ENCODE measurements at places on chromosomes 1 and 21.

- DNase-seq: no peak
Measured at GRCh38 chr1:39671793-39672550, at the start of gene NT5C1A. Gene NT5C1A, minus strand, starts transcription at chr1:39672107. Its CDS starts 69 bp downstream, at chr1:39672038.

DNA sequence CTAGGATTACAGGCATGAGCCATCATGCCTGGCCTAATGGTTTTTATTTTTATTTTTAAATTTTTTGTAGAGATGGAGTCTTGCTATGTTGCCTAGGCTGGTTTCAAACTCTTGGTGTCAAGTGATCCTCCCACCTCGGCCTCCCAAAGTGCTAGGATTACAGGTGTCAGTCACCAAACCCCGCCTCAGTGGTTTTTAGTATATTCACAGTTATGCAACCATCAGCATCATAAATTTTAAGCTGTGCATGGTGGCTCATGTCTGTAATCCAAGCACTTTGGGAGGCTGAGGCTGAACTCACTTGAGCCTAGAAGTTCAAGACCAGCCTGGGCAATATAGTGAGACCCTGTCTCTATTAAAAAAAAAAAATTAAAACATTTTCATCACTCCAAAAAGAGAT is 28.6 kb downstream of the PIK3CD start:
- DNase-seq: no peak

DNA sequence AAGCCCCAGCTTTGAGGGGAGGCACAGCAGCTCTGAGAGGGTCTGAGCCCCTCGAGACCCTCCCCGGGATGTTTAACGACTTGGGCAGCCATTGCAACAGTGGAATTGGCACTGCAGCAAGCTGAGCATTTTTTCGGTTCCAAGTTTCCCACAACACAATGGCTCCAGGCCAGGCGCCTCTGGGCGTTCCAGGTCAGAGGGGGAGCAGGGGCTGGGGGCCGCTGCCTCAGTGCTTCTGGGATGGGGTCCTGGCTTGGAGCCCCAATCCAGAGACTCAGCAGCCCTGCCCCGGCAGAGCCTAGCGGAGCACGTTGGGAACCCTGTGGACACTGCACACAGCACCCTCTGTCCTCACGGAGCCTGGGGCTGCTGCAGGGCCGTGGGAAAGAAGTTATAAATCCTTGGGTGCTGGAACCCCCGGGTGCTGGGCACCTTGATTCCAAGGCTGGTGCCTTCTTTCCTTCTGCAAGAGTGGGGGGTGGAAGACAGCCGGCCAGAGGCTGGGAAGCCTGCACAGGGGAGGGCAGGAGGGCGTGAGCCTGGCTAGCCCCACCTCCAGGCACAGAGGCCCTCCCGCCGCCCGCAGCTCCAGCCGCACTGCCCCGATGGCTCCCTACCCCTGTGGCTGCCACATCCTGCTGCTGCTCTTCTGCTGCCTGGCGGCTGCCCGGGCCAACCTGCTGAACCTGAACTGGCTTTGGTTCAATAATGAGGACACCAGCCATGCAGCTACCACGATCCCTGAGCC is 50.1 kb downstream of the COL18A1 start:
- no peak for DNase-seq

DNA sequence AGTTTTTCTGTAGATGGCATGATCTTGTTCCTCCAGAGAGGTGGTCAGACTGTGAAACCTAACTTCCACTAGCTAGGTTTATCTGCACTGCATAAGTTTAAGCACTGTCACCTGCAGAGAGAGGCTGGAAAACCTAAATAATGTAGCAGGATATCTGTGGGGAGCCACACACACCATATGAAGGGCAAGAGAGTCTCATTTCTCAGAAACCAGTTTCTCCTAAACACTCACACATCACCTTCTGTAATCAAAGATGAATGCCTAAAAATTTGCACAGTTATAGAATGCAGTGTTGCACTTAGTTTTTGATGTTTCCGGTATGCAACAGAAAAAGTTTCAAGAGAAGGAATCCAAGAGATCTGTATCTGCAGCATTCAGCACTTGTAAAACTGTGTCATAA is 654.6 kb downstream of the ADGRL2 start:
- DNase-seq: no peak

DNA sequence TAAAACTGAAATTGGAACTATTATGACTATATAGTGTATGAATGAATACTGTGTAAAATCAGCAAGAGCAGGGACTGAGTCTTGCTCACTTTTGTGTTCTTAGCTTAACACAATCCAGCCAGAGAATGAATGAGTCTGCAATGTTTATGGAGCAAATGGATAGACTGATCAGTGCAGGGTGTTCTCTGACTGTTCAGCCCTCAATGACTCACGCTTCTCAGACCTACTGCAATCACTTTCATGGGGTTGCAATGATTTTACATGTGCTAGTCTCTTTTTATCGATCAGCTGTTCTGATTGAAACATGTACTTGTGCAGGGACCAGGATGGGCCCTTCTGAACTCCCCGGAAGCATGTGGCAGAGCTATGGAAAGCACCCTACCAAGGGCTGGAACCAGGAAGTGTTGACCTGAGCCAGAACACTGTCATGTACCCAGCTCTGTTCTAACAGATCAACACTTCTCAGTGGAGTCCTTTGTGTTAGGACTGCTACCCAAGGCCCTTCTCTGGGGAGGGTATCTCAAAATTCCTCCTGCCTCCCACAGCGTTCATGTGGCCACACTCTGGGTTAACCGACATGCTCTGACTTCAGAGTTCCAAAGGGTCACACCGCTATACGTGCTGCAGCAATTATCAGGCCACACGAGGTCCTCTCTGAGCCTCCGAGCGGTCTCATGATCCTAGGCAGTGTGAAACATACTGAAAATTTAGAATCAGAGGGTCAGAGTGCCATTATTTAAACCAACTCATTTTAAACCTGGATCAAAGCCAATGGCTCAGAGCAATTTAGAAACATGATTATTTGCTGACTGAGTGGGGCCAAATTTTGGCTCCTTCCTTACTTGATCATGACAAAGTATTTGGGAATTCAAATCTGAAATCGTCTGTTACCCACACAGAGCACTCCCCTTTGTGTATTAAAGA is 35.2 kb downstream of the GRIK1 start:
- no peak for DNase-seq

DNA sequence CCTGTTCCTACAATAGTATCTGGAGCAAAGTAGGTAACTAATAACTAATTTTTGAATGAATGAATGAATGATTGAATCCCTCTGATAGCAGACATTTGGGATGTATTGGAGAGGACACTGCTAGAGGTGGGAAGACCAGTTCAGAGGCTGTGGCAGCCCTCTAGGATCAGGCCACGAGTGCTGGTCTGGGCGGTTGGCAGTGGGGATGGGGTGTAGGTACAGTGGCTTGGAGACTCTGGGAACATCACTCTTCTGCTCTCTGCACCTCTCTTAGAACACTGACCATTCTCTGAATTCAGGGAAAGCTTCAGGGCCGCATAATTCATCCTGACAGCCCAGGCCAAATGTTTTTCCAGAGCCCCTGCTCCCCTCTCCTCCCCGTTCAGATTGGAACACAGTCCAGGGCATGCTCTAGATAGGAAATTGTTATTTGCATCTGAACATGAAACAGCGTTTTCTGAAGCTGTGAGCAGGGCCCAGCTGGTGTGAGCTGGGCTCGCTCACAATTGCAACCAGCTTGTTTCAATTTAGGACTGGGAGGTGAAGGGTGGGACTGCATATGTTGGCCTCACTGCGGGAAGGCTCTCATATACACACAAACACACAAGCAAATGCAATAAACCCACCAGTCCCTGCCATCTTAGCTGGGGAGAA is 253.1 kb upstream of the USP24 start:
- no peak for DNase-seq

DNA sequence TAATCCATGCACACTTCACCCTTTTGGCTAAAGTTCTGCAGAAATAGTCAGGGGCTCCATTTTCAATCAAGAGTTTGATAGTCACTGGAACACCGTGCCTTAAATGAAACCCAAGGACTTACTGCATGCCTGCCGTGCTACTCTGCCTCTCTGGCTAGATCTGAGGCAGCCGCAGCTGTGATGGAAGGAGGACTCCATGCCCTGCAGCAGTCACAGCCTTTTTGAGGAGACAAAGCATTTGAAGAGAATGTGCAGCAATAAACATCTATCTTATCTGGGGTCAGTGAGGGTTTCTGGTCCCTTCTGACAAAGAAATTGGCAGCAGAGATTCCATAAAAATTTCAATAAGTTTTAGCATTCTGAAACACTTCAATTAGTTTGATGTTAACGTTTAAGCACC is 78.0 kb downstream of the BCAR3 start:
- no peak for DNase-seq

DNA sequence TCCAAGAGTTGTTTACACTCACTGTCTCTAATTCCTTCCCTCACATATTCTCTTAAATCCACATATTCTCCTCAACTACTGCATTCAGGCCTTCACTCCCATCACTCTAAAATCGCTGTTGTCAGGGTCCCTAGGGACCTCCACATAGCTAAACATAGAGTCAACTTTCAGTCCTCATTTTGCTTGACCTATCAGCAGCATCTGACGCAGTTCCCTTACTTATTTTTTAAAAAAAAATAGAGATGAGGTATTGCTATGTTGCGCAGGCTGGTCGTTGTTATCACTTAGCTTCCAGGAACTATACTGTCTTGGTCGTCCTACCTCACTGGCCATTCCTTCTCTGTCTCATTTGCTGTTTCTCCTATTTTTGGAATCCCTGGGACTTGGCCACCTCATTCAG is 11.7 kb upstream of the PLEKHO1 start:
- DNase-seq: no peak

GRCh38 chr1:149916193-149916897 is 1.3 kb downstream of the SV2A start:
- DNase-seq: no peak

DNA sequence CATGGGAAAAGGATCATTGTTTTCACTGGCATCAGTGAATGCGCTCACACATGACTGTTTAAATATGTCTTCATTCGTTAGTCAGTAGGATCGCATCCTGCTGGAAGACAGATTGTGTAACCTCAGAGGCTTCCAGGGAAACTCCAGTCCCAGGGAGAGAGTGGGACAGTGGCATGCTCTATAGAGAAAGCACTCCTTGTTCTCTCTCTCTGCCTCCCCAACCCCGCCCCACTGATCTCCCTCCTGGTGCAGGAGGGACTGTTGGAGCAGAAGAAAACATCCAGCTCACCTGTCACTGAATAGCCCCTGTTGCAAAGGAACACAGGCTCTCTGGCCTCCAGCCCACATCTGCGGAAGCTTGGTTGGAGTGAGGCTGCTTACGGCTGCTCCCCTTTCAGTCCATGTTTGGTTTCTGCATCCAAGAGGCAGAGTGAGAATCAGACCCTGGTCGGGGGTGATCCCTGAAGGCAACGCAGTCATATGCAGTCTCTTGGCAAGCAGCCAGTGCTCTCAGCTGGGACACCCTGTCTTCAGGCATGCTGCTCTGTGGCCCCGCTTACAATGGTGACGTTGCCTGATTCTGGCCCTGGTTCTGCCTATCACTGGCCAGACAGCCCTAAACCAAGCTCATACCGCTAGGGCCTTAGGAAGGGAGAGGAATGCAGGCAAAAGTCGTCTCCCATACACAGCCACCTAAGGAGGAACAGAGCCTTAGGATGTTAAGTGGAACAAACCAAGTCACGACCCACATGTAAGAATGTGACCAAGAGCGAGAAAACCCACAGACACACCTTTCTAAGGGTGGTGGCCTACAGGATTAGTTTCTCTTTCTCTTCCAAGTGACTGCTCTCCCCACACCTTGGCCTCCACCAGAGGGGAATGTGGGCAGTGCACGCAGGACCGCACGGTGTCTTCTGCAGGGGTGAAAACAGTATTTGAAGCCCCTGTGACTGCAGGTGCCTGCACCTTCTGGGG is 39.7 kb downstream of the BACE2 start:
- no peak for DNase-seq

All from stimulated activated CD8-positive, alpha-beta memory T cell treated with anti-CD3 and anti-CD28 coated beads, Interleukin-7, amount 100 ng/mL, for 1 hour (primary cell).